Activated effector memory CD4-positive, alpha-beta T cell treated with Interleukin-2 at 50 U/mL for 16 hours (primary cell): ENCODE measurements at places on chromosomes 16 and 17.
A peak's percentile ranks its signal among the peaks of the same experiment; 100 is the strongest.

DNA sequence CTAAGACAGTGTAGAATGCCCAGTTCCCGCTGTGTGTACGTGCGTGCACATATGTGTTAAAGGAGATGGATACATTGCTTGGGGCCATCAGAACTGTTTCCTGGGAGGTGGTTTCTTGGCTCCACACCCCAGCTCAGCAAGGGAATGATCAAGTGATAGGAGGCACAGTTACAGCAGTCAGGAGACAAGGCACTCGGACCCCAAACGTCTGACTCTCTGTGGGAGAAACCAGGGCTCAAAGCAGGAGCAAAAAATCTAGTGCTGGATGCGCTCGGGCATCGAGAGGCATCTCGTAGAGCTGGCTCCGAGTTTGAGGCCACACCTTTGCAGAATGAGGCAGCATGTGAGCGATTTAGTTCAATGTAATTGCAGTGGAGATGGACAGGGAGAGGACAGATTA is 71.9 kb downstream of the RBBP6 start:
- no peak for DNase-seq

- no peak for DNase-seq
These were observed 23.1 kb upstream of the TMEM97 start for GRCh38 chr17:28295677-28296578.

DNA sequence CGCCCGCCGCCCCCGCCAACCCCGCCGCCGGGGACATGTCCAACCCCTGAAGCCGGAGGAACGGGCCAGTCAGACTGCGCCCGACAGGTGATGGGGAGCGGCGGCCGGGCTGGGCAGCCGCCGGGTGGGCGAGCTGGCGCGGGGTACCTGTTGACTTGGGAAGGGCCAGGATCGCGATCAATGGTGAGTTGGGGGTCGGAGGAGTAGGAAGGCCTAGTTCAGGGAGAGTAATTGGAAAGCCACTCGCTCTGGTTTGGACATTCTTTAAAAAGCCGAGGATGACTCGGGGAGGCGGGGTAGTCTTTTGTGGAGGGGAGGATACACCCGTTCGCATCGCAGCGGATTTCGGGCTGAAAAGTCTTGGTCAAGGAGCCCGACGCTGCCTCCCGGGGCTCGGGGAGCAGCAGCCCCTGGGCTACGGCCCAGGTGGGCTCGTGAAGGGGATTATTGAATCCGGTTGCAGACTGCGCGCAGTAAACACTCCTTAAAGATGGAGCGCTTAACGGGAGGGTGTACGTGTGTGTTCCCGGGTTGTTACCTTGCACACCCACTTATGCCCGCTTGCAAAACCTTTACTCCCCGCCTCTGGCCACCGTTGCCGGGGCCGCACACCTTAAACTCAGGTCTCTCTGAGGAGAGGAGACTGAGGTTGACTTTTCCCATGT is 123.8 kb downstream of the GOSR1 start:
- peak; percentile 10 for DNase-seq

GRCh38 chr17:44760474-44761308 is 1.9 kb downstream of the ADAM11 start:
- DNase-seq, result no peak

GRCh38 chr16:77937473-77938149 is 84.7 kb upstream of the CLEC3A start:
- DNase-seq, result no peak

DNA sequence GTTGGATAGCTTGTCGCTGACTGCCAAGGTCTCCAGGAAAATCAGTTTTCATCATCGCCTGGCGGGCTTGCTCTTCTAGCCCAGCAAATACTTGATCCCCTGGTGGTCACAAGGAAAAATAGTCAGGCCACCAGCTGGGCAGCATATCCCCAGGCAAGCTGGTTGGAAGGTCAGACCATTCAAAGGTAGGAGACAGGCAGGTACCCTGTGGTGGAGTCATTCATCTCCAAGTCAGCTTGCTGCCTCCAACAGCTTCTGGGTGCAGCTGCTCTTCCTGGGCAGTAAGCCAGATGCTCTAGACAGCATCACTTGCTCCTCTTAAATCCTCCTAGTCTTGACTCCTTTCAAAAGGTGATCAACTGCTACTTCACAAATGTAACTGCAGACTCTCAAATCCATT is 16.0 kb downstream of the ZNF821 start:
- DNase-seq, result no peak

- DNase-seq, result peak; percentile 68
These were observed 137.2 kb upstream of the RPH3AL start for GRCh38 chr17:489758-490329.

DNA sequence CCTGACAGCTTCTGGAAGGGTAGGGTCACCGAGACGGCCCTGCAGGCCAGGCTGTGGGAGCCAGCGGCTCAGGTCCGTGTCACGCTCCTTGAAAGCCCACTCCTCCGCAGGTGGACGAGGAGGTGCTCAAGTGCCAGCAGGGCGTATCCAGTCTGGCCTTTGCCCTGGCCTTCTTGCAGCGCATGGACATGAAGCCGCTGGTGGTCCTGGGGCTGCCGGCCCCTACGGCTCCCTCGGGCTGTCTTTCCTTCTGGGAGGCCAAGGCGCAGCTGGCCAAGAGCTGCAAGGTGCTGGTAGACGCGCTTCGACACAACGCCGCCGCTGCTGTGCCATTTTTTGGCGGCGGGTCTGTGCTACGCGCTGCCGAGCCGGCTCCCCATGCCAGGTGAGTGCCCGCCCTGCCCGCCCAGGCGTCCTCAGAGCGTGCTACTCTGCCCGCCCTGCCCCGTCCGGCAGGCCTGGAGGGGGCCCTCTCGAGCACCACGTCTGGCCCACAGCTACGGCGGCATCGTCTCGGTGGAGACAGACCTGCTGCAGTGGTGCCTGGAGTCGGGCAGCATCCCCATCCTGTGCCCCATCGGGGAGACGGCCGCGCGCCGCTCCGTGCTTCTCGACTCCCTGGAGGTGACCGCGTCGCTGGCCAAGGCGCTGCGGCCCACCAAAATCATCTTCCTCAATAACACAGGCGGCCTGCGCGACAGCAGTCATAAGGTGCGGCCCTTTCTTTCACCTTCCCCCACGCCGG is 1.3 kb downstream of the NAGS start:
- peak; percentile 34 for DNase-seq

GRCh38 chr16:65012357-65012756 is 109.5 kb downstream of the CDH11 start:
- no peak for DNase-seq

DNA sequence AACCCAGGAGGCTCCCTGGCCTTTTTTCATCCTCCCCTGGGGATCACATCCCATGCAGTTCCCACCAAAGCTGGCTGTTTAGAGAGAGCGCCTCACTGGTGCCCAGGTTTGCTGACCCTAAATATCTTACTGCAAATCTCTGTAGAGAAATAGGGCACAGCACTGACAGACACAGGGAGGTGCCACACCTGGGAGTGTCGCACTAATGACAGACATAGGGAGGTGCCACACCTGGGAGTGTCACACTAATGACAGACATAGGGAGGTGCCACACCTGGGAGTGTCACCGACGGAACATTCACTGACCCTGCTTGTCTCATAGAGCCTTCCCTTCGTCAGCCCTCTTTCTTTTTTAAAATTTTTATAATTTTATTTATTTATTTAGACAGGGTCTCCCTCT is 25.6 kb downstream of the UNK start:
- DNase-seq, result no peak

DNA sequence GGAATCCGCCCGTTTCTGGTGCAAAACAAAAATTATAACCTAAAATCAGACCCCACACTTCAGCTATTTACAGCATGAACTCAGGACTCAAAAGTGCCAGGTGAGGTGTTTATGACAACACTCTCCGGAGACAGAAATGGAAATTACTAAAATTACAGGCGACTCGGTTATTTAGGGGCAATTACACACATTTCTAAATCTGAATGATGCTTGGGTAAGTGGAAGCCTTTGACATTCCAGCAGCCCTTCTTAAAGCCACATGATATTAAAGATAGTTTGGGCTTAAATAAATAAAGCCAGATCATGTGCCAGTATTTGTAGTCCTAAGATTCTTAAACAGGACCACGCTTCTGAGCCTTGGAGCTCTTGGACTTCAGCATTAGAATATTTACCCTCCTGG is 36.7 kb upstream of the PMP22 start:
- no peak for DNase-seq

DNA sequence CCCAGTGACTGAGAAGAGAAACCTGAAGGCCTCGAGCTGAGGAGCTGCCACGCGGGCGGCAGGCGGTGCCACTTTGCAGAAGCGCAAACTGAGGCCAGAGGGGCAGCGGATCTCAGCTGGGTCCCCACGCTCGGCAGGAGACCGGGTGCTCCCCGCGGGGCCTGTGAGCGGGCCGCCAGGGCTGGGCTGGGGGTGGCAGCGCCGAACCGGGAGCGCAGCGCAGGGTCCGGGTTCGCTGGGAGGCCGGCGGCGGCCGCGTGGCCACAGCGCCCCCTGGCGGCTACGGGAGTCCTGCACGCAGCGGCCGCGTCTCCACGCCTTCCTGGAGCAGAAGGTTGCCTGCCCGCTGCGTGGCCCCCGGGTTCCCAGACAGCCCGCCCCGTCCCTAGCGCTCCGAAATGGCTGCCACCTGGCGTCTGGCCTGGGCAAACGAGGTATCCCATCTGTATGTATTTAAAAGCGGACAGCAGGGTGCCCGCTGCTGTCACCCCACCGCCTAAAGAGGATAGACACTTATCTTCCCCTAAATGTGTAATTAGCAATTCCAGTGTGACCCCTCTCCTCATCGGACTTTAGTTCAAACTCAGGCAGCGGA is 96.1 kb upstream of the CDH5 start:
- peak; percentile 39 for DNase-seq

GRCh38 chr16:62625326-62625725 is 589.1 kb upstream of the CDH8 start:
- no peak for DNase-seq

GRCh38 chr16:25625620-25626019 is 66.1 kb upstream of the HS3ST4 start:
- no peak for DNase-seq

DNA sequence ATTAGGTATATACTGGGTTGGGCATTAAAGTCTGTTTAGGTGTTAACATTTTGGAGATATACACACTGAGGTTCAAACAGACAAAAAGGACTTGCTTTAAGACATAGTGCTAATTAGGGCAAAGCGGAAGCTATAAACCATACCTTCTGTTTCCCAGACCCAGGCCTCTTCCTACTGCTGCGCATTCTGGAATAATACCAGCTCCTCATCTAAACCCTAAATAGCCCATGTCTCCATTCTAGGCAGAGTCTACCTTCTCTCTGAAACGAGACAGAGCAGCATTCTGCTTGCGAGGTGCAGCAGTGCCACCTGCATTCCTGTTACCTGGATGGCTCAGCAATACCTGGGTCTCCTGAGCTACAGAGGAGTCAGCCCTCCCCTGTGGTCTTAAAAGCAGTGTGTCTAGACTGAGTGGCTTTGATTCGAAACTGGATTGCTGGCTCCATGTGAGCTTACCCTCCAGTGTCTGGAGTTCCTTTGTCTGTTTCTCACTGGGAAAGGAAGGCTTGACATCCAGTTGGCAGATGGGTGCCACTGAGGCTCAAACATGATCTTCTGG is 6.4 kb downstream of the YPEL2 start:
- no peak for DNase-seq

- no peak for DNase-seq
These were observed 6.0 kb downstream of the ST3GAL2 start for GRCh38 chr16:70432723-70433457.

DNA sequence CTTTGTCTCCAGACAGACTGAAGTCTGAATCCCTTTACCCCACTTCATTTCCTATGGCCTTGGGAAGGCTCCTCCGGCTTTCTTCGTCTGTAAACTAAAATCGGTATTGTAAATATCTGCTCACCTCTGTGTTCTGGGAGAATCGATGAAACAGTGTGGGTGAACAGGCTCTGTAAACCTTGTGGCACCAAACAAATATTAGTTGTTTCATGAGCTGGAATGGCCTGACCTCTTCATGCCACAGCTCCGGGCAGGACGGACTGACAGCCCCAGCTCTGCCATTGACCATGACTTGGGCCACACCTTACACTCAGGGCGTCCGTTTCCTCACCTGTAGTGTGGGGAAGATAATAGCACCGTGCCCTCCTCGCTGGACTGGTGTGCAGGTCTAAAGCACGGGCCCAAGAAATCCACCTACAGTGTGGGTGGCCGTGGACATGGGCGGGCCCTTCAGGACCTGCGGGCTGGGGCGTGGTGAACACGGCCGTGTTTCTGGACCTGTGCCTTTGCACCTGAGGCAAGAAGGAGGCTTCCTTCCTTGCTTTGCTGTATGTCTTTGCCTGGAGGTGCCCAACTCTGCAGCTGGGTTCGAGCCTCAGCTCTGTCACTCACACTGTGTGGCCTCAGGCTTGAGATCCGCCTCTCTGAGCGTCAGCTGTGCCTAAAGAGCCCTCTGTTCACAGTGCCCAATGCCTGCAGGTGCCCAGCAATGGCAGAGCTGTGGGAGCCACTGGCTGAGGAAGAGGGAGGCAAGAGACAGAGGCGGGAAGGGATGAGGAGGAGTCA is 6.1 kb upstream of the OSGIN1 start:
- DNase-seq, result no peak

GRCh38 chr17:77640916-77641605 is 317.4 kb upstream of the TNRC6C start:
- no peak for DNase-seq

DNA sequence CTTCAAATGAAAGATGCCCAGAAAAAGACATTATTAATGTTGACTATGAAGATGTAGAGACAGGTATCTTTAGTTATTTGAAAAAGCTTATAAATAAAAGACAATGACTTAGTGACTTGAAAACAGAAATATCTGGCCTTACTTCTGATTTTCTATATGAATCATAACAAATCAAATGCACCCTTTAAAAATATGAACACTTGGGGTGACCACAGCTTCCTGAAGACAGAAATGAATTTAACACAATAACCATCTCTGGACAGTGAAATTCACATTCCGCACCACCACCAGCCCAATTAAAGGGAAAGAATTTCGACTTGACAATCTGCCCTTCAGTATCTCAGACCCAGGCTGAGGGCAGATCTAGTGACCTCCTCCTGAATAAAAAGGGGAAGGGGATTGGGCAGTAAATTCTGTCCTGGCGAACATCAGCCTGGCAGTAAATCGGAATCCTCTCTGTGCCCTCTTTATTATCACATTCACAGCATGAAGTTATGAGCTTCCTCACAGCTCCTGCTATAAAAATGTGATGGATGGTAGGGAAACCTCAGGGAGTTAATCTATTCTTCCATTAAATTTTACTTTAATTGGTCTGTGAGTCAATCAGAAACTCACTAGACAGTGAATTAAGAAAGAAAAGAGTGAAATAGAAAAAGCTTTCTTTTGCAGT is 131.5 kb downstream of the SNX11 start:
- DNase-seq, result no peak

- DNase-seq, result no peak
These were observed 24.8 kb upstream of the SEC14L1 start for GRCh38 chr17:77115947-77116346.
